ENCODE measurements at places on chromosomes 13 and 19.

GRCh38 chr13:47250146-47250545 is 353.3 kb upstream of the HTR2A start:
- no peaks in the 10 kb centered on the region for H3K4me1 ChIP-seq
- H3K27ac ChIP-seq = no peak overlapping the region
- no peak overlapping the region for H3K4me3 ChIP-seq
- DNase-seq = no peak
- H3K36me3 ChIP-seq = no peaks in the 10 kb centered on the region
- peaks cover 4% of the 10 kb centered on the region for H3K27me3 ChIP-seq

GRCh38 chr13:104086210-104086609 is 1020.0 kb upstream of the SLC10A2 start:
- H3K36me3 ChIP-seq = no peaks in the 10 kb centered on the region
- no peaks in the 10 kb centered on the region for H3K27me3 ChIP-seq
- H3K27ac ChIP-seq = no peak overlapping the region
- DNase-seq = no peak
- no peaks in the 10 kb centered on the region for H3K4me1 ChIP-seq

DNA sequence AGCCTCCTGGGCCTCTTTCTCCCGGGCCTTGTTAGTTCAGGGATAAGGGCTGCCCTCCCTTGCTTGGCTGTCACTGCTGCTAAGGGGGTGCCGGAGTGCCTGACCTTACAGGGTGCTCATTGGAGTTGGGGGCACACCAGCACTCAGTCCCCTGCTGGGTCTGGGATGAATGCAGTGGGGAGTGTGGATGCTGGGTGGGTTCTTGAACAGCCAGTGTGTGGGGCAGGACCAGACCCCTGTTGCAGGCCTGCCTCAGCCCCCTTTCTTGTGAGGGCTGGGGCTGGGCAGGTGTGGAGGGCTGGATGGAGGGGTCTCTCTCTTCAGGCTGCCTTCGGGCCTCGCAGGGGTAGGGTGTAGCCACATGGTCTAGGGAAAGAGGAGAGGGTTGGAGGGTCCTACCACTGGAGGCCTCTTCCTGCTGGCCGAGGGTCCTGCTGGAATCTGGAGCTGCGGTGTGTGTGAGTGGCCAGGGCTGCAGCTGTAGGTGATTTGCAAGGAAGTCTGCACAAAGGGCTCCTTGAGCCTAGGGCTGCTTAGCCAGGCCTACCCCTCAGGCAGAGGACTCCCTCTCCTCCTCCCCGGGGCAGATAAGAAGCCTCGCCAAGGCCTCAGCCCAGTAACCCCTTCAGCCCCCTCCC is 3.2 kb downstream of the CEBPA start:
- no peak for DNase-seq
- H3K36me3 ChIP-seq = no peaks in the 10 kb centered on the region
- H3K4me1 ChIP-seq = peaks cover 18% of the 10 kb centered on the region
- H3K4me3 ChIP-seq = no peak overlapping the region
- no peak overlapping the region for H3K27ac ChIP-seq
- peaks cover 75% of the 10 kb centered on the region for H3K27me3 ChIP-seq

DNA sequence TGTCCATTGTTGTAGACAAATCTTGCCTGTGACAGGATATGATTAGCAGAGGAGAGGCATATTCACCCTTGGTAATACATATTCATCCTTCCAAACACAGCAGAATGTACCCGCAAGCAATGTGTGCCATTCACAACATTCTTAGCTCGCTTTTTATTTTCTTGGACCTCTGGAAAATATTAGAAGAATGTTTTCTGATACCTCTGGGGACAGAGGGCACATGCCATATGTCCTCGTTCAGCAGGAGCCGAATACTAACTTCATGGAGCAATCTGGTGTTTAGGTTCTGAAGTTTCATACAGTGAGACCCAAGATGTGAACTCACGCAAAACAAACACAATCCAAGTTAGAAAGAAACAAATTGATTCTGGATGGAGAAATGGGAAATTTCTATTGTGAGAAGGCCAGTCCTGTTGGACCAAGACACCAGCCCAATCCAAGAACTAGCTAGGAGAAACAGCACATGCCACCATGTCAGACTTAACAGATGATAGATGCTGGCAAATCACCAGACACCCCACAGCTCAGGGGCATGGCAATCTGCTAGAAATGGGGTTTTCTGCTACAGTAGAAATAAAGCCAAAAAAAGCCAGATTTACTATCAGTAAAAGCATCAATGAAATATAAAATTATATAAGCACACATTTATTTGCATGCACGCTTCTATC is 297.4 kb downstream of the DCLK1 start:
- DNase-seq = no peak
- no peaks in the 10 kb centered on the region for H3K4me1 ChIP-seq
- no peaks in the 10 kb centered on the region for H3K36me3 ChIP-seq
- no peaks in the 10 kb centered on the region for H3K27me3 ChIP-seq
- H3K27ac ChIP-seq = no peak overlapping the region

DNA sequence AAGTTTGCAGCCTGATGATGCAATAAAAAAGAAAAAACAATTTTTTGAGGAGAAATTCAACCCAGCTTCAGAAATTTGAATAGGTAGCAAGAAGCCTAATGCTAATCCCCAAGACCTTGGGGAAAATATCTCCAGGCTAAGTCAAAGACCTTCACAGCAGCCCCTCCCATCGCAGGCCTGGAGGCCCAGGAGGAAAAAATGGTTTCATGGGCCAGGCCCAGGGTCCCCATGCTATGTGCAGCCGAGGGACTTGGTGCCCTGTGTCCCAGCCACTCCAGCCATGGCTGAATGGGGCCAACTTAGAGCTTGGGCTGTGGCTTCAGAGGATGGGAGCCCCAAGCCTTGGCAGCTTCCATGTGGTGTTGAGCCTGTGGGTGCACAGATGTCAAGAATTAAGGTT is 210.3 kb downstream of the SUCLA2 start:
- H3K27me3 ChIP-seq = peaks cover 7% of the 10 kb centered on the region
- H3K36me3 ChIP-seq = peaks cover 10% of the 10 kb centered on the region
- H3K27ac ChIP-seq = no peak overlapping the region
- H3K4me1 ChIP-seq = no peaks in the 10 kb centered on the region
- no peak for DNase-seq
- H3K4me3 ChIP-seq = no peak overlapping the region
